Glutamatergic neuron (in vitro differentiated cells): ENCODE measurements at places on chromosomes 3 and 15. TPM values are rescaled to one million over a fixed set of nuclear protein-coding genes. Genes with fewer than 3 reads are reported as not detected.

DNA sequence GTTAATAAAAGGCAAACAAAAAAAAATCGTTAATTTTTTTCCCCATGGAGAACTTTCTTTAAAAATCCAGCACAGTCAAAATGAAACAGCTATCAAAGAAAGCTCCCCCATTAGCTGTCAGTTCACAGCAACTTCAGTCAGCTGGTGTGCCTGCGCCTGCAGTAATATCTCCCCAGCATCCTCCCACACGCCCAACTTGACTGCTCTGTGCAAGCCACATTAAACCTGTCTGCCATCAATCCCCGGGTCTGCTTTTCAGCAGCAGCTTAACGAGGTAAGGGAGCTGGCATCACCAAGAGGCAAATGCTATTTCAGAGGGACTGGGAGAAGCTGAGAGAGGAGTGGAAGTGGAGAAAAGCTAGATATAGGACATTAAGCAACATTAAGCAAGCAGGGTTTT lies 337.5 kb downstream of the GAP43 start:
- DNase-seq, result no peak

GRCh38 chr15:83105440-83105839 lies 2.0 kb upstream of the TM6SF1 start:
- DNase-seq, result no peak

GRCh38 chr3:130258532-130258952 lies 86.9 kb upstream of the COL6A5 start:
- no peak for DNase-seq

GRCh38 chr3:130757611-130758150 lies 11.1 kb upstream of the PIK3R4 start:
- DNase-seq, result no peak

DNA sequence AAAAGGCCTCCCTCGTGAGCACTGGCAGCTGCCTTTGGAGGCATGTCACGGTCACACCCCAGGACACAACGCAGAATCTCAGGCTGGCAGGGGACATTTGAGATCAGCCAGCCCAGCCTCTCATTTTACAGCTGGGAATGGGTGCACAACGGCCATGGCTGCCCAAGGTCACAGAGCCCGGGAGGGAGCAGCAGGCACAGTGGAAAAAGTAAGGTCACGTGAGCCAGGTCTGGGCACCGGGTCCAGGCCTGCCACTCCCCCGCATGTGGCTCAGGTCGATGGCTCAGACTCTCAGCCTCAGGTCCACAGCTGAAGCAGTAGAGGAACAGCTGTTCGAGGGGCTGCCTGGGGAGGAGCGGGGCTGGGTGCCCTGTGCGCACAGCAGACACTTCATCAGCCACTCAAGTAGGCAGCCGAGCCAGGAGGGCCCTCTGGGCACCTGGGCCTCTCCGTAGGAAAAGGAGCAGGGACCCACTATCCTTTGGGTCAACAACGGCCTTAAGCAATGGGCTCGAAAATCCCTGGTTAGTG lies 260.6 kb downstream of the GOLGA6L6 start:
- no peak for DNase-seq

GRCh38 chr3:45387636-45388348 lies 584 bp upstream of the LARS2 start:
- no peak for DNase-seq

DNA sequence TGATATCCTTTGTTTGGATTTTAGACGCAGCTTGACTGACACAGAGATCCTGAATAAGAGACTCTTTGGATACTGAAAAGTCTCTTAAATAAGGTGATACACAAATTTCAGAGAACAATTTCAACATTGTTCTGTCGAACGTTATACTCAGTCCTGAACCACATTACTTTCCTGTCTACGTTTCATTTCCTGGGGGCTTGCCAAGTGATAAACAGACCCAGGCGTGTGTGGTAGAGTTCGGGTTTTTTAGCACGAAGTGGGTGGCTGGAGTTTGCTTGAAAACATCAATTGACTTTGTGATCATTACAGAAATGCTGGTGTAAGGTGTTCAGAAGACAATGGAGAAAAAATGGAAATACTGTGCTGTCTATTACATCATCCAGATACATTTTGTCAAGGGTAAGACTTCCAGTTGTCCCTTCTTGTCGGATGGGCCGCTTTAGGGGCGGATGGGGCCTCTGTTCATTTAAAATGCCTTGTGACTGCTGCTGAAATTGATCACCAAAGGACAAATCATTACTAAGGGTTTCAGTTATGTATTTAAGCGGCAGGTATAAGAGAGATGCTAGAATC lies at the start of gene CD96:
CD96 (plus strand) TSS at position 287 of the 573 bp plus-strand sequence; CDS start at position 339, 52 bp downstream.
- DNase-seq, result no peak

MNS1 gene
- not detected for total RNA-seq

RAD51 gene
- 5.0 TPM for total RNA-seq
